Skeletal muscle tissue (tissue), 5 donors: ENCODE measurements at places on chromosomes 1 and 21. TPM values are rescaled to one million over a fixed set of nuclear protein-coding genes. Genes with fewer than 3 reads are reported as not detected.

RSBN1 gene
- 14.1 TPM for total RNA-seq

ZNF648 gene
- under 0.01 TPM for total RNA-seq

FCER1G gene
- 16.2 TPM for total RNA-seq

PAQR7 gene
- total RNA-seq, result 7.3 TPM

AIRE gene
- not detected for total RNA-seq

S100A8 gene
- total RNA-seq, result 67.3 TPM

FCAMR gene
- total RNA-seq, result not detected

CDA gene
- not detected for total RNA-seq

MRPL37 gene
- total RNA-seq, result 32.9 TPM

RPE65 gene
- total RNA-seq, result not detected

ADGRB2 gene
- total RNA-seq, result 6.3 TPM

MATN1 gene
- 1.6 TPM for total RNA-seq

EXO1 gene
- total RNA-seq, result 4.2 TPM

NCMAP gene
- total RNA-seq, result 0.52 TPM

KCNA3 gene
- total RNA-seq, result 0.52 TPM

TMPRSS3 gene
- total RNA-seq, result not detected

ADCY10 gene
- total RNA-seq, result under 0.01 TPM

SPATA17 gene
- total RNA-seq, result 0.52 TPM

SHCBP1L gene
- under 0.01 TPM for total RNA-seq

NBPF3 gene
- total RNA-seq, result 5.7 TPM

GJB3 gene
- total RNA-seq, result not detected
